Activated naive CD4-positive, alpha-beta T cell (primary cell): ENCODE measurements at places on chromosomes 3 and 15.

DNA sequence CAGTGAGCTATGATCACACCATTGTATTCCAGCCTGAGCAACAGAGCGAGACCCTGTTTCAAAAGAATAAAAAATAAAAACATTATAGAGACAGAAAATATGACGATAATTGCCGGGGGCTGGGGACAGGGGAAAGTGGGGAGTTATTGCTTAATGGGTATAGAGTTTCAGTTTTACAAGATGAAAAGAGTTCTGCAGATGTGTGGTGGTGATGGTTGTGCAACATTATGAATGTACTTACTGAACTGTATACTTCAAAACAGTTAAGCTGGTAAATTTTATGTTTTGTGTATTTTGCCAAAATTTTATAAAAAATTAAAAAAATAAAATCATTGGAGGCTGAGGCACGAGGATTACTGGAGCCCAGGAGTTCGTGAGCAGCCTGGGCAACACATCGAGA lies 24.8 kb upstream of the ZNF774 start:
- DNase-seq = no peak

GRCh38 chr3:64533617-64534317 lies 154.0 kb downstream of the ADAMTS9 start:
- DNase-seq = peak; percentile 1

GRCh38 chr3:40741729-40742128 lies 217.0 kb downstream of the ZNF621 start:
- DNase-seq = no peak

DNA sequence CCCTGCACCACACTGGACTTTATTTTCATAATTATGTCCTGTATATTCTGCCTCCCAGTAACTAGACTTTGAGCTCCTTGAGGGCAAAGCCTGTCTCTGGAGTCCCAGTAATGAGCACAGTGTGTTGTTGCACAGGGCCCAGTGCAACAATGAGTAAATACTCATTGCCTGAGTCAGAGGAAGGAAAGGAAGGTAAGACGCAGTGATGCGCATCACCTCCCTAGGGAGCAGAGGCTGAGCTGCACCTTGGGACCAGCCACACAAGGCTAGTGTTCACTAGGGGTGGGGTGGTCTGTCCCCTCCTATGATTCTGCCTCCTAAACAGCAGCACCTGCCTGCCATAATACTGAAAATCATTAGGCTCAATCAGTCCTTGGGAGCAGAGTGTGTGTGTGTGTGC lies 86.6 kb upstream of the ADAMTSL3 start:
- DNase-seq = no peak

DNA sequence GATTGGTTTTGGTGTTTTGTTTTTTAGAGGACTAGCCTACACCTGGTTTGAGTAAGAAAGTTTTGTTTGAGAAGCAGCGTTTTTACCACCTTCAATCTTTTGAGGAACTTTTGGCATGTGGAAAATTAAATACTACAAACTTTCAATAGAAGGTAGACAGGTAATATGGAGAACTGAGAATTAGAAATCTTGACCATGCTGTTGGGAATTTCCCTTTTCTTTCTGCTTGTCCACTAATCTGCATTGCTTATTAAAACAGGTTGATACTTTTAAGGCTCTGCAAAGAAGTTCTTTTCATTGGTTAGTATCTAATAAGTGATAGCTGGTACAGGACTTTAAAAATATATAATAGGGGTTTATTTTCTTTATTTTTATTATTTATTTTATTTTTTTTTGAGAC lies 31.9 kb downstream of the UBE2E1 start:
- DNase-seq = no peak

DNA sequence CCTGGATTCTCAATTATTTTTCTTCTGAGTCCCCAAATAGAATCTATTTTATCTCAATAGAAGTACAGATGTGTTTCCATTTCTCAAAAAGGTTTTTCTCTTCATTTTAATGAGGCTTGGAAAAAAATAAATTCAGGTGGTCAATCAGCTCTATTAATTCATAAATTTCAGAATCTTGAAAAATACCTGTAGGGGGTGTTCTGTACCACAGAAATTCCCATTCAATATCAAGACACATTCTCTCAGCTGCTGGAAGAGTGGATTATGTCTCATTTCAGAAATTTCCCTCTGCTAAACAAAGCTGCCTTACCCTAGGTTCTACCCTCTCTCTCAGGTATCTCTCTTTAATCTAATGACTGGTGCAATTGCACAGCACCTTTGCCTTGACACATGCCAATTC lies 1121.2 kb downstream of the SI start:
- DNase-seq = no peak

- DNase-seq = no peak
Measured at GRCh38 chr3:4745235-4745610, 234.0 kb upstream of the BHLHE40 start.

- no peak for DNase-seq
Measured at GRCh38 chr3:152626226-152626625, 208.7 kb upstream of the P2RY1 start.

DNA sequence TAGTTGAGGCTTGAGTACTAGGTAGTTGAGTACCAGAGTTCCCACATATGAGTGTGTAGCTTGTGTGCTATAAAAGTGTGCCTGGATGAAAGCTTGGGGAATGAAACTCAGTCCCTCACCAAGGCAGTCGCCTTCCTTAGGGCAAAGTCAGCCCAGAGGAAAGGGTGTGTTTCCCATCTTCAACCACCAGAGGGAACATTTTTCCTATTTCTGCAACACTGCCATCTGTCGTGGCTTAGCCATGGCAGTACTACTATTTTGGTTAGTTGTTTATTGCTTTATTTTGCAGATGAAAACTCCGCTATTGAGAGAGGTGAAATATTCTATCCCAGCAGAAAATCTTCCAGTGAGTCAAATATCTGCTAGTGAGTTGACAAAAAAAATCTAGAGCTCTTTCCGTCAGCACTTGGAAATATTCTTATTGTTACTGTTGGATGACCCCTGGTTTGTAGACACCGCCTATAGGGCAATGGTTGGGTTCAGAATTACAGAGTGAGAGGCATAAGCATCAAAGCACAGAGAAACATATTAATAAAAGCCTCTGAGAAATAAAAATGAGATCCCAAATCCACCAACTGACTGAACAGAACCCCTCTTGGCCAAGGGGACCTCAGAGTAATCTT lies 239.9 kb downstream of the CPNE4 start:
- DNase-seq = no peak

GRCh38 chr15:46394463-46394862 lies 759.6 kb downstream of the SQOR start:
- DNase-seq = no peak

DNA sequence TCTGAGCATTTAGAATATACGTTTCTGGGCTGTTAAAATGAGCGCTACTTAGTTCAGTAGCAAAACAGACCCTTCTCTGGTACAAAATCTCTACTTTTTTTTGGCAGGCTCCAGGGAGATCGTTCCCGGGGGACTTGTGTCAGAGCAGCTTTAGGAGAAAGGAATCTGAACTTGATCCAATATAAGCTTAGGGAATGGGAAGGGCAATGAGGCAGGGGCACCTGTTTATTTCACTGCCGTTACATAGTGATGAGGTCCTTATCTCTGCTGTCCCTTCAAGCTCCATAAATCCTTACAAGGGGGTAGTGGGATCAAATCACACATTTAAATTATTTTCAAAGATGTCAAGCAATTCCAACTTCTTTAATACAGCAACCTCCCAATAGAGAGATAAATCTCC lies 128.7 kb upstream of the BNIP2 start:
- DNase-seq = no peak

GRCh38 chr3:16290827-16291196 lies 25.8 kb downstream of the OXNAD1 start:
- DNase-seq = no peak

DNA sequence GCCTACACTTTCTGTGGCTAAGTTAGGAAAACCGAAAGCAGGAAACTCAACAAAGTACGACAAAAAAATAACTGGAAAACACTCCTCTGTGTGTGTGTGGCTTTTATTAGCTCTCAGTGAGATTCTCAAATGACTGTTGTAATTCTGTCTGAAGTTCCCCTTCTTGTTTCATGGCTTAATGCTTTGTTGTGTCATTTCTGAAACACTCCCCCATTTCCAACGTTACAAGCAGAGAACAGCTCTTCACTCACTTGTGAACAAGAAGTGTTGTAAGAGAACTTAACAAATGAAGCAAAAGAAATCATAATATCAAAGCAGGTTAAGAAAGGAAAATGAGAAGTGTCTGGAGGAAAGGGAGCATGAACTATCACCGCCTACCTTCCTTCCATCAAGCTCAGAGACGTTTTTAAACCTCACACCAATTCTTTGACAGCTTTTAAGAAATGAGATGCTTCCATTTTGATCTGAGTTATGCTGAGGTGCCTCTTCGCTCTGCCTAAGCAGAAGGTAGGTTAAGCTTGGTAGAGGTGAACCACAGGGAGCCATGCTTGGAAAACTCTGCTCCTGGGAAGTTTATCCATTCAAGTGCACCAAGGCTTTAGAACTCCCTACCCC lies 12.4 kb upstream of the SEC62 start:
- DNase-seq = no peak

DNA sequence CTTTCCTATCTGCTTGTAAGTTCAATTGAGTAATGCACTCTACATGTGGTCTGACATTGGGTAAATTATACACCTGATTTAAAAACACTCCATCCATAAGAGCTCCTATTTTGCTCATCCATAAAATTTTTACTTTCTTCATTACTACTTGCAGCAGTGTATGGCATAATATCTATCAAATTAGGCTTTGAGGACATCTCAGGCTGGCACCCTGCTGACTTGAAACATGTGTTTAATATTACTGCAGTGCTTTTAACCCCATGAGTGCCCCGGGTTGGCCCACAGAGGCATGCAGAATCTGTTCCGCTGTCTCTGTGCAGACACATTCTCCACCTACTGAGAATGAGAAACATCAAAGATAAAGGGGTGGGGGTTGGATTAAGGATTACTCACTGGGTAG lies 249.9 kb upstream of the DNAJC19 start:
- no peak for DNase-seq

DNA sequence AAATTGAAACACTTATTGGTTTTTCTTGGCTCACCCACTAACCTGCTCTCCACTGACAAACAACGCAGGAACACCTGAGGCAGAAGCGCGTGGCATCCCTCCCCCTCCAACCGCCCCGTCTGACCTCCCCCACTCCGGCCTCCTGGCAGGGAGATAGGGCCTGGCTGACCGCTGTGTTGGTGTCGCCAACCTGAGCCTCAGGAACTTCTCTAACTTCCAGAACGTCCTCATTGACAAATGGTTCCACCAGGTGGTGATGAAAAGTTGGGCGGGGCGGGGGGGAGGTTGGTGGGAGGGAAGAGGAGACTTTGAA lies 22.8 kb downstream of the IL17RD start:
- DNase-seq = no peak

GRCh38 chr3:46442576-46443530 lies 21.9 kb downstream of the LTF start:
- DNase-seq = no peak

DNA sequence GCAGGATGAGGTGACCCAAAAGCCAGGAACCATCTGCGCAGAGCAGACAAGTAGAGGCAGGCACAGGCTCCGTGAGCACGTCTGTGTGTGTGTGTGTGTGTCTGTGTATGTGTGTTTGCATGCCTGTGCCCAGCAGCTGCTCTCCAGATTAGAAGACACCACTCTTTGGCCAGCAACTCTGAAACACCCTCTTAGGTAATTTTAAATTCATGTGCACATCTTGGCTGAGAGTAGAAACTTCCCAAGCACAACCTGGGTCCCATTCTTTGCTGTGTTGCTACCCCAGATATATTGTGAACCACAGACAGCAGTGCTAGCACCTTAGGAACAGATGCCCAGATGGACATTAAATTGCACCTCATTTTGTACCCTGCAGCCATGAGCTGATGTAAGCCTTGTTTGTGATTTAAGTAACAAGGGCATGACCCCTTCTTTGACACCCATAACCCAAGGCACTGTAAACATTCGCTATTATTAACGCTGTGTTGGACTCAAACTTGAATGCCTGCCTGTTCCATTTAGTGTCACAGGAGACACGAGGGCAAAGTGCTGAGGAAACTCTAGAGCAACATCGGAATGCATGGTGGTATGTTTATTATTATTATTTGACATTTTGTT lies at the start of gene FILIP1L:
TSS of gene FILIP1L (minus strand) at position 89 of the 618 bp plus-strand sequence.
- no peak for DNase-seq

DNA sequence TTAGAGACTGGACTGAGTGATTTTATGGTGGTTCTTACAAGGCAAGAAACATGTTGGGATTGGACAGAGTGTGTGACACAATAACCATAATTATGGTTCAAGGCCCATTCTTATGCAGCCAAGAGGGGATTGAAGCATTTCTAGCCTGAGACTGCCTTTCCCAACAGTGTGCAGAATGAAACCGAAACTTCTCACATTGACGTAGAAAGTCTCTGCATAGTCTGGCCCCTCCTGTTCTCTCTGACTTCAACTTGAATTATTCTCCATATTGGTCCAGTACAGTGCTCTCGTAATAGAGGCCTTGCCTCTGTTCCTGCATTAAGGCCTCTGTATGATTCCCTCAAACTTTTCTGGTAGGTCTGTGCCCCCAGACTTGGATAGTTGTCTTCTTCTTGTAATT lies 138.3 kb downstream of the DIPK2A start:
- no peak for DNase-seq

- DNase-seq = no peak
Measured at GRCh38 chr3:184872200-184872599, 60.2 kb downstream of the VPS8 start.

GRCh38 chr3:28334552-28334951 lies 14.0 kb upstream of the ZCWPW2 start:
- DNase-seq = no peak

DNA sequence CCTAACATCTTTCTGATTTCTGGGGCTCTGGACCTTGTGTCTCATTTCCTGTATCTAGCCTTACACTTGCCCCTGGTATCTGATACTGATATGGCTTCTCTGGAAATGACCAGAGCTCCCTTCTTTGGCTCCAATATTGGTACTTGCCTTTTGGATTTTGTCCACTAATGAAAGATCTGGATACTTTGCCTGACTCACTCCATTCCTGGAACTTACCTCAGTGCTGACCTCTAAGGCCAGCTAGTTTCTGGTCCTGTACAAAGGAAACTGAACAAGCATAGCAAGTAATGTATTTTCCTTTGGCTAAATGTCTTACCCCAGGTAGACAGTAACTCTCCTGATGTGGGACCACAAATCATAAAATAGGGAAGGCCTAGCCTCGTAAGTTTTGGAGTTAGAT lies 93.8 kb upstream of the SLC4A7 start:
- DNase-seq = no peak

GRCh38 chr3:55720614-55721013 lies 233.5 kb upstream of the WNT5A start:
- no peak for DNase-seq

DNA sequence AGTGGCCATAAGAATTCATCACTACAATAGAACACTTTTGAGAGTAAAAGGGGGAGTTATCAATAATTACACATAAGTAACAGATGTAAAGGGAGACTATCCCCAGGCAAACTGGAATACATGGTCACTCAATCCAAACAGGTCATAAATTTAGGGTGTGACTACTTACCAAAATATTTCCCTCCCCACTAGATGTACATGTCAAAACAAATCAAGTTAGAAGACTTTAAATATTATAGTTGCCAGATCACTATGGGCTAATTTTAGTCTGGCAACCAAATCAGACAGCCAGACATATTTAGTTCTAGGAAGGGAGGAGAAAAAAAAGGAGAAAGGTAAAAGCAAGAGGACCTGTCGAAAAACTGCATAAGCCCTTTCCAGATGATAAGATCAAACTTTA lies 23.1 kb downstream of the SLC24A5 start:
- DNase-seq = no peak
